ENCODE measurements at places on chromosomes 2 and 18. TPM values are rescaled to one million over a fixed set of nuclear protein-coding genes. Genes with fewer than 3 reads are reported as not detected.
A peak's percentile ranks its signal among the peaks of the same experiment; 100 is the strongest.

DNA sequence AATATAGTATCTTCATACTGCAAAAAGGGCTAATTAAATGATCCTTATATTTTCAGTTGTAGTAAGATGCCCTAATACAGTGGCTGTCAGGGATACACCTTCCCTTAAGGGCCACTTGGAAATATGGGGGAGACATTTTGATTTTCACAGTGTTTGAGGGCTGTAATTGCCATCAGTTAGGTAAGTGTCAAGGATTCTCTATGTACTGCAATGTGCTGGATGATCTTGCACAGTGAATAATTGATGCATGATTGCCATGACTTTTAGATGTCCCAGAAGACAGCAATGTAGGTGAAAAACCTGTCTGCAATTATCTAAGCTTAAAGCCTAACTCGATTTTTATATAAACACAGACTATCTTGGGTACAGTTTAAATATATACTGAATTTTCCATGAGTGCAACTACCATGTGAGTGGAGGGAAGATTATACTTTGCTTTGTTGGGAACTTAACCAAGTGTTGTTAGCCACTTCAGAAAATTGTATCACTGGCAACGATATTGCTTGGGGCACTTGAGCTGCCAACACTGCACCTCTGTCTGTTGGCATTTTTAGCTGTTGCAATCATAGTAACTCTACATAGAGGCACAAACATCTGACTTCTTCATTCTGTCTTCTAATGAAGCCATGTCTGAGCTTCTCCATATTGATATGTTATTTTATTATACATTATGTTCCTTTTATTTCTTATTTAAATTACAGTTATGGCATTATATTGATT is 45.2 kb downstream of the MAIP1 start:
- DNase-seq = no peak

DNA sequence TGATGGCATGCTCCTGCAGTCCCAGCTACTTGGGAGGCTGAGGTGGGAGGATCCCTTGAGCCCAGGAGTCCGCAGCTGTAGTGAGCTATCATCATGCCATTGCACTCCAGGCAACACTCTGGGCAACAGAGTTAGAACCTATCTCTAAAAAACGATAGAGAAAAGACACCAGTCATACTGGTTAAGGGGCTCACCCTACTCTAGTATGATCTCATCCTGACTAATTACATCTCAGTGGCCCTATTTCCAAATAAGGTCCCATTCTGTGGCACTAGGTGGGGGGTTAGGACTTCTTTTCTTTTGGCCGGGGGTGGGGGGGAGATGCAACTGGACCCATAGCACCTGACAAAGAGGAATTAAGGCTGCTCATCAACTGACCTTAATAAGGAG is 163.2 kb upstream of the NCK2 start:
- DNase-seq = no peak

GRCh38 chr2:128347701-128348539 is 29.3 kb upstream of the HS6ST1 start:
- DNase-seq = peak; percentile 52

GRCh38 chr2:44941551-44942234 is at the start of gene SIX3:
SIX3 (plus strand) TSS chr2:44941702; CDS start chr2:44942105, 403 bp downstream.
- no peak for DNase-seq

- no peak for DNase-seq
Measured at GRCh38 chr2:37357069-37357468, 12.6 kb downstream of the QPCT start.

GRCh38 chr18:5895876-5896740 is 786 bp upstream of the TMEM200C start:
- no peak for DNase-seq

DNA sequence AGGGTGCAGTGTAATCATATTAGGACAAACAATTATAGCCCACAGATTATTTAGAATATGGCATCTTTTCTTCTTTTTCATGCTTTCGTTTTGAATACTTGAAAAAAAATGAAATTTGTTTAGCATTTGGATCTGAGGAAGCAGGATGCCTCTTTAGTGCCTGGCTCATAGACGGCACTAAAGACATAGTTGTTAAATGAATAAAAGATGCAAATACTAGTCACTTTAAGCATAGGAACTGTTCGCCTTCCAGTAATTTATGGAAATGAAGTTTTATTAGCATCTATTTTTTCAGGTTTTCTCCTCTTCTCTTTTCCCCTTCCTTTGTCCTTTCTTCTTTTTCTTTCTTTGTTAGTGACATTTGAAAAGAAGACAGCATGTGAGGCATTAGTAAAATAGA is 80.4 kb downstream of the CHST9 start:
- no peak for DNase-seq

GRCh38 chr18:67092141-67092540 is 424.4 kb downstream of the DSEL start:
- no peak for DNase-seq

DNA sequence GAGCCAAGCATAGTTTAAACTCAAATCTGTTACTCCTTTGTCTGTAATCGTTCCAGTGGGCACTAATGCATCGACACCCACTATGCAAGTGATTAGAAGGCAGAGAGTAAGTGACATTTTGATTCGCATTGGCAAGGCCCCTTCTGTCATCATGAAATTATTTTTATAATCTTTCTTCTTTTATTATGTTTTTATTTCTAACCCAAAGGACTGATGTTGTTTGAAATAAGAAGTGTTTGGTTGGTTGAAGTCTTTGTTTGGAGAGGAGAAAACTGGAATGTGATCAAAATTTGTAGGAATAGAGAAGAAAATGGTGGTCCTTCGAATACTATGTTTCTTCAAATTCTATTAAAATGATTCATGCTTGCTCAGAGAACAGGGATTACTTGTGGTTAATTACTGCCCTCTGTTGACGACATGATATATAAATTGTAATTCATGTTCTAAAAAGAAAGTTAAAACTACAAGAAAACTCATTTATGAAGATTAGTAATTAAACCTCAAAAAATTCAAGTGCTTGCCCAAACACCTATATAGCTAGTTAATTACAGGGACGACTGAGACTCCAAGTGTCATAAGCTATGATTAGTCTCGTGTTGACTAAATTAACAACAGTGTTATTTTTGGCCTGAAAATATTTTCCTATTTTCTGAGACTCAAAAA is 26.4 kb upstream of the TFPI start:
- peak; percentile 37 for DNase-seq

- no peak for DNase-seq
Measured at GRCh38 chr18:56285387-56286065, 352.9 kb downstream of the TXNL1 start.

DNA sequence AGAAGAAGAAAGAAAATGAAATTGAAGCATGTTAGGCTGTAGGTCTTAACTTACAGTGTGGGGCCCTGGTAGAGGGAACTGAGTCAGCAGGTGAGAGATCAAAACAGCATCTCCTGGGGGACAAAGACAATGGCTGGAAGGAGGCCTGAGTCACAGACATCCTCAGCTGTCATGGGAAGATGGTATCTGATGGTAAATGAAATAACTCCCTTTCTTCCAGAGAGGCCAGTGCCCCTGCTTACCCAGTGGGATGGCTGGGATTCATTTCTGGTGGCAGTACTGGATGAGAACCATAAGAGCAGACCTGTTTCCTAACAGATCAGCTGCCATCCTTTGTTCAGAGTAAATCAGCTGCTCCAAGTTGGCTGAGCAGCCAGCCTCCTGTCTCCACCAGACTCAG is 251.3 kb upstream of the EPAS1 start:
- DNase-seq = no peak

- no peak for DNase-seq
Measured at GRCh38 chr18:32362484-32362883, 108.2 kb downstream of the GAREM1 start.

- DNase-seq = no peak
Measured at GRCh38 chr2:28608500-28609424, 112.9 kb downstream of the PLB1 start.

GRCh38 chr2:95728878-95729596 is 137.2 kb downstream of the TRIM43 start:
- peak; percentile 59 for DNase-seq

- DNase-seq = no peak
Measured at GRCh38 chr2:203175371-203175770, 63.4 kb upstream of the CYP20A1 start.

DNA sequence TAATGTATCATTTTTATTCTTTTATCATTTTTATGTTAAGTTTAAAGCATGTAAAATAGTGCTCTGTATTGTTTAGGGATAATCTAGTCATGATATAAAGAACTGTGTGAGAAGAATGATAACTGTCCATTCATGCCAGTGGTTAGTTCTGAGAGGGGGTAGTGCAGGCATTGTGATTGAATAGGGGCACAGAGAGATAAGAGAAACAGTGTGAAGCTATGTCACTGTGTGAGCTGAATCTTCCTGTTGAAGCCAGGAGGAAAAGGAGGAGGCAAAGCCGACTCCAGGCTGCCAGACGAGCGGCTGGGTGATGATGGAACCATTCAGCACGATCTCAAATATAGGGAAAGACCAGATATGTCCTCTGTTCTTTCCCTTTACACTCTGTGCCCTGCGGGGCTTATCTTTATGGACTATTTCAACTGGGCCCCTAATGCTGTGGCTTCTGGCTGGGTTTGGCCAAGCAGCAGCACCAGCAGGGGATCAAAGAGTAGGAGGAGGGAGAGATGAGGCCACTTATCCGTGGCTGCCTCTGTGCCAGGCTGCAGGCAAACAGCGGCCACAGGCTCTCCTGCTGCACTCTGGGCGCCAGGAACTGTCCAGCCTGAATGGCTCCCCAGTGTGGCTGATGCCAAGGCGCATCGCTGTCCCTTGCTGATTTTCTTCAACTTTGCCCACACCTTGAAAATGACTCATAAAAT is 128.0 kb downstream of the SPP2 start:
- DNase-seq = no peak

DNA sequence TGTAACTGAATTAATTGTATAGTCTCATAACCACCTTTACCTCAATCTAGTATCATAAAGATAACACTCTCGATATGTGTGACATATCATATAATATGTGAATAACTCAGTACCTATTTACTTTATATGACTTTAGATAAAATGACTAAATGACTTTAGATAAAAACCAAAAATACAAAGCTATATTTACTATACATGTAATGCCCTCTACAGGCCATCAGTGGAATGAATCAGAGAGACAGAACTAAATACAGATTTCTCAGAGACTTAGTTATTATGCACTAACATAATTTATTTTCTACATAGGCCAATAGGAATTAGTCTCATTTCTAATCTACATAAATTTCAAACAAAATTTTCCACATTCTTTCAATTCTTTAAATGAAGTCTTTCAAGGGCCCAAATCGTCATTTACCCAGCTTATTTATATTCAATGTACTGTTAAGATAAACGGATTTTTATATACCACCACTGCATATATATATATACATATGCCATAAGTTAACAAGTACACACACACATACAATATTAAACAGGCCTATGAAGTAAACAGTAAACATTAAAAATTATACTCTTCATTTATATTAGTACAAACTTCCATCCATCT is 219.9 kb downstream of the EXOC6B start:
- no peak for DNase-seq

- DNase-seq = no peak
Measured at GRCh38 chr2:9756692-9757250, 86.5 kb upstream of the TAF1B start.

DNA sequence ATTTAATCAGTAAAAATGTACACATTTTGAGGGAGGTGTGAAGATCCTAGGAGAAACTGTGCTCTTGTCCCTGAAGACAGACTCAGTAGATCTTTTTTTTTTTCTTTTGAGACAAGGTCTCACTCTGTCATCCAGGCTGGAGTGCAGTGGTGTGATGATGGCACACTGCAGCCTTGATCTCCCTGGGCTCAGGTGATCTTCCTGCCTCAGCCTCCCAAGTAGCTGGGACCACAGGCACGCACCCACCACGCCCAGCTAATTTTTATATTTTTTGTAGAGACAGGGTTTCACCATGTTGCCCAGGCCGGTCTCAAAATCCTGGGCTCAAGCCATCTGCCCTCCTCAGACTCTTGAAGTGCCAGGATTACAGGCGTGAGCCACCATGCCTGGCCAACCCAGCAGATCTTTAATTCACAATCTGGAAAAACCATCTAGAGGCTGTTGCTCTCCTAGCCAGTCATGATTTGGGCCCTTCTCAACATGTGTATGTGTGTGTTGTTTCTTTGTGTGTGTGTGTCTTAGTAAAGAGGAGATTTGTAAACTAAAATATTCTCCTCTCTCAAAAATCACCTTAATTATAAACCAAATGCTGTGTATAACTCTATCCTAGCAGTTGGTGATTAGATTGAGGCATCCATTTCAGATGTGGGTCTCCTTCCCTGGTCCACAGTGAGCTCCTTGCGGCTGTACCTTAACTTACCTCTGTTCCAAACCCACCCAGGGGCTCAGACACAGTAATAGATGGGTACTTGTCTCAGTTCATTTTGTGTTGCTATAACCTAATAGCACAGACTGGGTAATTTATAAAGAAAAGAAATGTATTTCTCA is 3.9 kb upstream of the MYCN start:
- DNase-seq = no peak

DNA sequence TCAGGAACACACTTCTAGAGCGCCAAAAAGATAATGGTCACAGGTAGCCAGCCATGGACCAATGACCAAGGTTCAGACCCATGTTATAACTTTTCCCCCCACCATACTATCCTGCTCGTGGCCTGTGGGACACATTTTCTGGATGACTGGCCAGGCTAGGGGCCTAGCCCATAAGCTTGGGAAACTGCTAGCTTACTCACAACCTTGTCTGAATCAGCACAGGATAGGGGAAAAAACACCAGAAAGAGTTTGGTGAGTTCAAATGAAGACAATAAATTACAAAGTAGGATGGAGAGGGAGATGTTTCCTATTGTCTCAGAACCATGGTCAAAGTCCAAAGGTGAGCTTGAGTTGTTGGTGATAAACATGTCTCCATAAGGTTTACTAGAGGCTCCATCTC is 156.3 kb upstream of the CCDC68 start:
- DNase-seq = no peak

DNA sequence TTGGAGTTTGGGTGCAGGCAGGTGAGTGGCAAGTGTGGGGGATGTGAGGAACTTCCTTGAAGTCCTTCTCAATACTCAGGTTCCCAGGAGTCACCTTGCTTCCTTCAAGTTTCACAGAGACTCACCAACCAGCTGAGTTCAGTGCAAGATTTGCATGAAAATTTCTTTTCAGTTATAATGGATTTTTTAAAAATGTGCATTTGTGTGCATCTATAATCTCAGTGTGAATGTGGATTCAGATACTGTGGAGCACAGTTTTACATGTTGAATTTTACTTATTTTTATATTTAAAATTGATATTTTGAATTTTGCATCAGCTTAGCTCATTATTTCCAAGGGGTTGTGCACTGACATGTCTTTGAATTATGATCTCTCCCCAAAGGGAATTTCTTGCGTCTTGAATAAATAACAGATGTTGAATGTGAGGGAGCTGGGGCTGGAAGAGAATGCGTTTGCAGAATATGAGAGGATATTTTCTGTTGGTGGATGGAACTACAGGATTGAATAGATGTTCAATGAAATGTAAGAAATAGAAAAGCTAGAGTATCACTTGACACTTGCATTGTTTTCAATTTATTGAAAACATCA is 184.3 kb downstream of the RPRM start:
- DNase-seq = no peak

WDR54 gene
- total RNA-seq = 28.0 TPM

PHLPP1 gene
- total RNA-seq = 4.4 TPM

LOXHD1 gene
- 0.14 TPM for total RNA-seq

TNFRSF11A gene
- total RNA-seq = 0.42 TPM

SLC19A3 gene
- 0.07 TPM for total RNA-seq

DUSP19 gene
- 0.58 TPM for total RNA-seq

BOLA3 gene
- 78.8 TPM for total RNA-seq

PPP4R1 gene
- total RNA-seq = 105 TPM

RGPD6 gene
- total RNA-seq = 30.6 TPM

AQP4 gene
- total RNA-seq = not detected

POU3F3 gene
- 19.0 TPM for total RNA-seq

CYS1 gene
- 12.2 TPM for total RNA-seq

TNFAIP6 gene
- 2.3 TPM for total RNA-seq

DNER gene
- 5.5 TPM for total RNA-seq

ARHGAP28 gene
- 4.6 TPM for total RNA-seq

PLCL1 gene
- 0.08 TPM for total RNA-seq

MROH2A gene
- not detected for total RNA-seq

METTL8 gene
- 26.6 TPM for total RNA-seq

Measured in kidney epithelial cell (primary cell).